ENCODE measurements at places on chromosomes 5 and 9.
A peak's percentile ranks its signal among the peaks of the same experiment; 100 is the strongest.

DNA sequence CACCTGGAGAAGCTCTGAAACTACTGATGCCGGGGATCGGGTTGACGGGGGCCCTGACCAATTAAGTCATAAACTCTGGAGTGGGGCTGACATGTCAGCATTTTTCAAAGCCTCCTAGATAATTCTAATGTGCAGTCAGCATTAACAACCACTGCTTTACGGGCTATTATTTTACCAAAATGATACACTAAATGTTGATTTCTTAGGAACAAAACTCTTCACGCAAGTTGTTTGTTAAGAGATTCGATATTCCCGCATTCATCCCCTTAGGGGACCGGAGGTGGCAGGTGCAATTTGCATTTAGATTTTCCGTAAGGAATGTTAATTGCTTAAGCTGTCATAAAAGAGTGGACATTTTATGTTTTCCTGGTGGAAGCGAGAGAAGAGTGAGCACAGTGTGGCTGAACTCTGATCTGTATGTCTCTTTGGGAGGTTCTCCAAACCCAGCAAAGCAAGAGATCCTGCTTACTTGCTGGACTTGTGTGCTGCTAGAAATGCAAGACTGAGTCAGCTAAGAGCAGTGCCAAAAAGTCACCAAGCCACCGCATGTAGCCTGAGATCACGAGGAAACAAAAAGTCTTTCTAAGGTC lies 77.6 kb downstream of the UGCG start:
- no peak for DNase-seq

GRCh38 chr5:59206132-59206581 lies 623.3 kb downstream of the RAB3C start:
- DNase-seq = no peak

- DNase-seq = peak; percentile 53
These were observed 39.6 kb downstream of the SFXN1 start for GRCh38 chr5:175517824-175518450.

- DNase-seq = no peak
These were observed 123.6 kb downstream of the C5orf15 start for GRCh38 chr5:133844836-133845235.

DNA sequence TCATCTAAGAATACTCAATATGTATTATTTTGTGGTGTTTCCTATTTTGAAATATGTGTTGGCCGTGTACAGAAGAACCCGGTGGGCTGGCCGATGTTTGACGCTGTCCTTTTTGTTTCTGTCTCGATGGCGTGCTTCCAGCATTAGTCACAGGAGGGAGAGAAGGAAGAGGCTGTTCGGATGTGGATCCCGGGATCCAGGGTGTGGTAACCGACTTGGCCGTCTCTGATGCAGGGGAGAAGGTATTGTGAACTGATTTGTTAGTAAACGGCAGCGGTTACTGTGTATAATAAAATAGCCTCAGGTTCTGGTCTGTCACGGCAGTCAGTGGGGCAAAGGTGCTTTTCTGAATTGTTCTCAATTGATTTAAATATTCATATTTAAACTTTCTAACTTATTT lies 275.0 kb downstream of the ARHGEF28 start:
- DNase-seq = no peak

GRCh38 chr5:121304838-121305237 lies 546.8 kb upstream of the FTMT start:
- DNase-seq = no peak

- no peak for DNase-seq
These were observed 152.5 kb downstream of the TRIO start for GRCh38 chr5:14295610-14296009.

GRCh38 chr5:74516211-74516636 lies 124.3 kb downstream of the ENC1 start:
- DNase-seq = no peak

DNA sequence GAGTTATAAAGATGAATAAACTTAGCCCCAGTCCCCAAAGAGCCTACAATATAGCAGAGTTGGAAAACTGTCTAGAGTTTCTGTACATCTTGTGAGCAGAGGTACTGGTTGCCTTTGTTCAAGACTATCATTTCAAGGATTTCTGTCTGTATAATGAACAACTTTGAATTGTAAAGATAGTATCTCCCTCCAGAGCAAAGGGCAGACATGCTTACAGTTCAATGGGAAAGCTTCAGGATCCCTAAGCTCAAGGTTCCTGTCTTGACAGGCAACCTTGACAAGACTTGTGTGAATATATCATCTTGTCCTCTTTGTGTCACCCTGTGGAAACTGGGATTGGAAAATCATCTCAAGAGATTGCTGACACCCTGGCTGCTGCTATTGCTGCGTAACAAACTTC lies 242.8 kb upstream of the VLDLR start:
- DNase-seq = no peak

DNA sequence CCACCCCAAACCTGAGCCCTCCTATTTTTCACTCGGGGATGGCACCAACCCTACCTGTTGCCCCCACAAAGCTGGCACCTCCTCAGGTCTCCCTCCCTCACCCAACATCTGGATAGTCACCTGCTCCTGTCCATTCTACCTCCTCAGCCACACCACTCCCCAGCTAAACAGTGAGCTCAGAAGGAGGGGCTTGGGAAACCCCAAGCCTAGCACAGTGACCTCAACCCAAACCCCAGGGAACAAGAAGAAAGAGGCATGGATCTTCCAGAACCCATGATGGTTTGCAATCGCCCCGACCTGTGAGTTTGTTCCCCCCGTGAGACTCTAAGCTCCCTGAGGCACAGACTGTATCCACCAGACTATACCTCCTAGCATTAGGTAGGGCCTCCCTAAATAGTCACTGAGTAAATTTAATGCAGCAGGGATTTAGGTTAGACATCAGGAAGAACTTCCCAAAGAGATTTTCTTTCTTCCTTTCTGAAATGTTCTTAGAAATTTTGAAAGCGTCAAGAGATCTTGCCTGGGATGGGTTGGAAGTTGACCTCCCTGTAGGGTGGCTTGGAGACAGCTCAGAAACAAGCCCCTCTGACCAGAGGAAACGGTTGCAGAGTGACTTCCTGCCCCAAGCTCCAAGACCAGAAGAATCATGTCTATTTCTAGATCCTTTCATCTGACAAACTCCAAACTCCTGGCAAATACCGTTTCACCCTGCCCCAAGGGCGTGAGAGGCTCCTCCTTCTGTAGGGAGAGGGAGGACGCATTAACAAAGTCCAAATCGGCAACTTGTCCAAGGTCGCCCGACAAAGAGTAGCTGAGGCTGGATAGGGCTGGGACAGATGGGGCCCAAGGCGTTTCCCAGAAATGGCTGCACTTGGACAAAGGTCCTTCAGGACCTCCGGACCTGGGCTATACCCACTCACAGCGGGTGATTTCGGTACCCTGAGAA lies 4.1 kb downstream of the FIBCD1 start:
- no peak for DNase-seq

GRCh38 chr9:108654566-108654965 lies 201.2 kb downstream of the ACTL7B start:
- DNase-seq = no peak

- no peak for DNase-seq
These were observed 27.5 kb upstream of the FCN2 start for GRCh38 chr9:134852906-134853654.

DNA sequence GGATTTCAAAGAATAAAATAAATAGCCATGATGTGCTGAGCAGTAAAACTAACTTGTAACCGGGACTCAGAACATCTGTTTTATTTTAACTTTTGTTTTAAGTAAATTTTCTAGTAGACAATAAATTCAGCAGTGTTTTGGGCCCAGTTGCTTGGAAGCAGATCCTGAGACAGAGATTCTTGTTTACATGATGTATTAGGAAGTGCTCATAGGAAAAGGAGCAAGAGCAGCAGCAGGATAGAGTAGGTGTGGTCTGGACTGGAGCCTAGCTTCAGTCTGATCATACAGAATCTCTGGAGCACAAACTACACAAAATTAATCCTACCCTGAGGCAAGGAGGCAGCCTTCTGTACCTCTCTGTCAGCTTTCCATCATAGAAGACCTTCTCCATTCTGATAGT lies 139.2 kb upstream of the CCNH start:
- no peak for DNase-seq

DNA sequence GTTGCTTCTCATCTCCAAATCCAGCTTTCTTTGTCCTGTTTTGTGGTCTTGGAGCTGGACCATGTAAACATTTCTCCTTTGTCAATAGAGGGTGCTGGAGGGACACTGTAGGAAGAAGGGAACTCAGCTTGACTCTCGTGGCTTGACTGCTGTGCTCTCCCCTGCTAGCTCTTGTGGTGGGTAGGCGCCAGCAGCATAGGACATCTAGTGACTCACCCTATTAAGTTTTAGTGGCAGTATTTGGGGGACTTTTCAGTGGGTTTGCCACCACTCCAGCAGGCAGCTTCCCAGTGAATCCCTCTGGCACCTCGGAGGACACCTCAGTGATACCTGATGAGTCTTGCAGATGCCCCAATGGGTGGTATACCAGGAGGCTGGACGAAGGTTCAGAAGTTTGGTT lies 97.8 kb downstream of the TSSK1B start:
- no peak for DNase-seq

- peak; percentile 42 for DNase-seq
These were observed 13.9 kb downstream of the REXO4 start for GRCh38 chr9:133403766-133404453.

GRCh38 chr5:86118542-86118941 lies 499.2 kb upstream of the COX7C start:
- DNase-seq = no peak

- DNase-seq = no peak
These were observed 318.4 kb downstream of the PSAT1 start for GRCh38 chr9:78615372-78615771.

DNA sequence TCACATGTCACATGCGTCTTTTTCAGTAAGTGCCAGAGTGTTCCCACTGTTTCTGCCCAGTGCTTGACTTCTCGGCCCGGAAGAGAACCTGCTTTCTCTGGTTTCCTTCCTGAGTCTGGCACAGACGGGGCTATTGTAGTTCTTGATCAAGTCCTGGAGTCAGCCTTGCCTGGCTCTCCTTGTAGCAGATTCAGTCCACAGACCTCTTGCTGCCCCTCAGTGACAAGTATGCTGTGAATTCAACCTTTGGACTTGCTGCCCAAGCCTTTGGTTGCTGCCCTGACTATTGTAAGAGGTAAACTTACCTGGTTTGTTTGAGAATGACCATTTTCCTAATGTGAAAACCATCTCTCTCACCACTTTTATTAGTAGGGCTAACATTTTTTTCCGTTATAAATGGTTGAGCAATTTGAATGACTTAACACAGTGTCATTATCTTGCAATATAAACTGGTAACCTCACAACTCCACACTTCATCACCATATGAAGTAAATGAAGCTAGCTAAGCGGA lies 24.7 kb downstream of the ZBTB34 start:
- DNase-seq = no peak
